ENCODE measurements at places on chromosomes 16 and 17. TPM values are rescaled to one million over a fixed set of nuclear protein-coding genes. Genes with fewer than 3 reads are reported as not detected.
A peak's percentile ranks its signal among the peaks of the same experiment; 100 is the strongest.

The SYNRG gene
- total RNA-seq: 23.7 TPM

The NATD1 gene
- 4.1 TPM for total RNA-seq

The KRT39 gene
- total RNA-seq: not detected

The NKD1 gene
- 0.14 TPM for total RNA-seq

The KLHL10 gene
- total RNA-seq: not detected

The PIRT gene
- total RNA-seq: not detected

DNA sequence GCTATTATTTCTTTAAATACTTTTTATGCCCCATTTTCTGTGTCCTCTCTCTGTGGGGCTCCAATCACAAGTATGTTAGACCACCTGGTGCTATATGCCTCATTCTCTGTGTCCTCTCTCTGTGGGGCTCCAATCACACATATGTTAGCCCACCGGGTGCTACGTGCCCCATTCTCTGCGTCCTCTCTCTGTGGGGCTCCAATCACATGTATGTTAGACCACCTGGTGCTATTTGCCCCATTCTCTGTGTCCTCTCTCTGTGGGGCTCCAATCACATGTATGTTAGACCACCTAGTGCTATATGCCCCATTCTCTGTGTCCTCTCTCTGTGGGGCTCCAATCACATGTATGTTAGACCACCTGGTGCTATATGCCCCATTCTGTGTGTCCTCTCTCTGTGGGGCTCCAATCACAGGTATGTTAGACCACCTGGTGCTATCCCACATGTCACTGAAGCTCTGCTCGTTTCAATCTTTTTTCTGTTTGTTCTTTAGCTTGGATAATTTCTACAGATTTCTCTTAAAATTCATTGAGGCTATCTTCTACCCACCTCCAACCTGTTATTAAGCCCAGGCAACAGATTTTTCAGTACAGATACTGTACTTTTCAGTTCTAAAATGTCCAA is 28.2 kb downstream of the LMF1 start:
- DNase-seq: no peak

DNA sequence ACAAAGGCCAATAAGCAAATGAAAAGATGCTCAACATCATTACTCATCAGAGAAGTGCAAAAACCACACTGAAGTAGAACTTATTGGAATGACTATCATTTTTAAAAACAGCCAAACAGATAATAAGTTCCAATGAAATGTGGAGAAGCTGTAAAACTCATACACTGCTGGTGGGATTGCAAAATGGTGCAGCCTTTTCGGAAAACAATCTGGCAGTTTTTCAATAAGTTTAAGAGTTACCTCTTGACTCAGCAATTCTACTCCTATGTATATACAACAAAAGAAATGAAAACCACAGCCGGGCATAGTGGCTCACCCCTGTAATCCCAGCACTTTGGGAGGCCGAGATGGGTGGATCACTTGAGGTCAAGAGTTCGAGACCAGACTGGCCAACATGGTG is 49.3 kb downstream of the AKAP10 start:
- DNase-seq: no peak

DNA sequence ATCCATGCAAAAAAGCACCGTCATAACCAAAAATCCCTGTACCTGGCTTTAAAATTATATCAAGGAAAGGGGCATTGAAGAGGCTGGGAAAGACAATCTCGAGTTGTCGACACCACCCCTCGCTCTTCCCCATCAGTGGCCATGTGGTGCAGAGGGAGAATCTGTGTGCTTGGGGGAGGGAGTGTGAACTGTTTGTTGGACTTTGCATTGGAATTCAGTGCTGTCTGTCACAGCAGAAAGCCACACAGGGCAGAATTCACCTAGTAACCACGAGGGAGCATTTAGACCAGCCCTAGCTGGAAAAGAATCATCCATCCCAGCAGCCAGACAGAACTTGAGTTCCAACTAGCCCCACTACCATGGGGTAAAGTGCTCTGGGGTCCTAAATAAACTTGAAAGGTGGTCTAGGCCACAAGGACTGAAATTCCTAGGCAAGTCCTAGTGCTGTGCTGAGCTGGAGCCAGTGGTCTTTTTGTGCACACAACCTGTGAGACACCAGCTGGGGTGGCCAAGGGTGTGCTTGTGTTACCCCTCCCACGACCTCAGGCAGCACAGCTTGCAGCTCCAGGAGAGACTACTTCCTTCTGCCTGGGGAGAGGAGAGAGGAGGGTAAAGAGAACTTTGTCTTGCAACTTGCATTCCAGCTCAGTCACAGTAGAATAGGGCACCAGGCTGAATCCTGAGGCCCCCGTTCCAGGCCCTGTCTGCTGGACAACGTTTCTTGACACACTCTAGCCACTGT is 11.5 kb upstream of the CEP112 start:
- DNase-seq: no peak

DNA sequence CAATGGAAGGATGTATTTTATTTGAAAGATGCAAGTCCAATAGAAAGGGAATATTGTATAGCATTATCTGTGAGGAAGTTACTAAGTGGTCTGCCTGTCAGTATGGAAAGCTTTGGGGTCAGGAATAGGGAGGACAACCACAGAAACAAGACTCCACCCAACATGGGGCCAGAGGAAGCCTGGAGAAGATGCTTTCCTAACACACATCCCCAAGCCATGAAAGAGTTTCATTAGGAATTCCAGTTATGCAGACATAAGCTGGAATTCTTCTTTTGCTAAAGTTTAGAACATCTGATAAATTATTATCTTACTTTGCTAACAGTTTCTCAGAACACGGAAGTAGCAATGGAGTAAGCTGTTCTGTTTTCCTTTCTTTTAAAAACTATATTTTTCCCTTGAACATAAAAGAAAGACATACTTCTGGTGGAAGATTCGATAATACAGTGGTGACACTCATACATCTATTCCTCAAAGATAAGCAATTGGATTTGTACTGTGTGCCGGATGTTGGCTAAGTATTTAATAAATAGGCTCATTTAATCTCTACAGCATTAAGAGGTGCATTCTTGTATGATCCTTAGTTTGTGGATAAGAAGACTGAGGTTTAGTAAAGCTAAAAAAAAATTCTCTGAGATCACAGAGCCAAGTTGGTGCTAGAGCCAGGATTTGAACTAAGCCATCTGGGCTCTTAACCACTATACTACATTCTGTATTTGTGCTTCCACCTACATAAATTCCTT is 51.0 kb upstream of the GAS7 start:
- DNase-seq: no peak

DNA sequence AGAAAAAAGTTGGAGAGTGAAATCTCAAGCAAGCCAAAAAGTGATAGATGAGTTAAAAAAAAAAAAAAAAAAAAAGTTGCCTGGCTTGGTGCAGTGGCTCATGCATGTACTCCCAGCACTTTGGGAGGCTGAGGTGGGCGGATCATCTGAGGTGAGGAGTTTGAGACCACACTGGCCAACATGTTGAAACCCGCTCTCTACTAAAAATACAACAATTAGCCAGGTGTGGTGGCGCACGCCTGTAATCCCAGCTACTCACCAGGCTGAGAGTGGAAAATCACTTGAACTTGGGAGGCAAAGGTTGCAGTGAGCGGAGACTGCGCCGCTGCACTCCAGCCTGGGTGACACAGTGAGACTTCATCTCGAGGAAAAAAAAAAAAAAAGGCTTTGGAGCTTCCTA is 668.8 kb downstream of the WWOX start:
- DNase-seq: no peak

- DNase-seq: no peak
These were observed 48.4 kb upstream of the DOC2B start for GRCh38 chr17:229709-230394.

GRCh38 chr17:40561871-40562611 is 3.2 kb downstream of the CCR7 start:
- peak; percentile 29 for DNase-seq

GRCh38 chr17:74202938-74203337 is 540 bp upstream of the RPL38 start:
- DNase-seq: no peak

DNA sequence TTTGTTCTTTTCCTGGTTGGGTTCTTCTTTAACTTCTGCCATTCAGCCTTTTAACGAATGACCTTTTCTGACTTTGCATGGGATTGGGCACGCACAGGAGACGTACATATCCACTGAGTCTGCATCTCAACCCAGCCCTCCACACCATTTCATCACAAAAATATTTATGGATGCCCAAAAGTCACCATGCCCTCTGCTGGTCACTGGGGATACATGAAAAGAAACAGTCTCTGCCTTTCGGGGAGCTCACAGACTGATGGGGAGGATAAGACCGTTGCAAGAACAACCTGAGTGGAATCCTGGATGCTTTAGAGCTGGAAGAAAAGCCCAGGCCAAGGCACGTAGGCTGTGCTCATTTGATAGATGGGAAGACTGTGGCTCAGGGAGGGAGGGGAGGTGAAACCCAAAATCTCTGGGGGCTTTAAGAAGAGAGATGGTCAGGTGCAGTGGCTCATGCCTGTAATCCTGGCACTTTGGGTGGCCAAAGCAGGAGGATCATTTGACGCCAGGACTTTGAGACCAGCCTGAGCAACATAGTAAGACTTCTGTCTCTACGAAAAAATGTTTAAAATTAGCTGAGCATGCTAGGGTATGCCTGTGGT is 7.9 kb upstream of the MT2A start:
- DNase-seq: peak; percentile 76

DNA sequence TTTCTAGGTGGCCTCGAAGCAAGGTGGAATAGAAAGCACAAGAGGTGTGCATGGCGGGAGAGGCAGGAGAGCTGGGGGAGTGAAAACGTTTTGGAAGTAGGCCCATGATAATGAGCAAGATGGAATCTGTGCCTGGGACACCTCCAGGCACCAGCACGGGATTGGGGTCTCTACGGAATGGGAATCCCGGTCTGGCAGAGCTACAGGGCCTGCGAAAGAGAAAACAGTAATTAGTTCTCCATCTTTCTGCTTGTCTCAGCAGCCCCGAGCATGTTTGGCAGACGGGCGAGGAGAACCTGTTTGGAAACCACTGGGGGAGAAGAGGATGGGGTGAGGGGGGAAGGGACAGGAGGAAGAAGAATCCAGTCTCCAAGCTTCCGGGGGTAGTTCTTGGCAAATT is 258.7 kb downstream of the SOX9 start:
- DNase-seq: no peak

- no peak for DNase-seq
These were observed 44.8 kb downstream of the BEAN1 start for GRCh38 chr16:66471716-66472393.

DNA sequence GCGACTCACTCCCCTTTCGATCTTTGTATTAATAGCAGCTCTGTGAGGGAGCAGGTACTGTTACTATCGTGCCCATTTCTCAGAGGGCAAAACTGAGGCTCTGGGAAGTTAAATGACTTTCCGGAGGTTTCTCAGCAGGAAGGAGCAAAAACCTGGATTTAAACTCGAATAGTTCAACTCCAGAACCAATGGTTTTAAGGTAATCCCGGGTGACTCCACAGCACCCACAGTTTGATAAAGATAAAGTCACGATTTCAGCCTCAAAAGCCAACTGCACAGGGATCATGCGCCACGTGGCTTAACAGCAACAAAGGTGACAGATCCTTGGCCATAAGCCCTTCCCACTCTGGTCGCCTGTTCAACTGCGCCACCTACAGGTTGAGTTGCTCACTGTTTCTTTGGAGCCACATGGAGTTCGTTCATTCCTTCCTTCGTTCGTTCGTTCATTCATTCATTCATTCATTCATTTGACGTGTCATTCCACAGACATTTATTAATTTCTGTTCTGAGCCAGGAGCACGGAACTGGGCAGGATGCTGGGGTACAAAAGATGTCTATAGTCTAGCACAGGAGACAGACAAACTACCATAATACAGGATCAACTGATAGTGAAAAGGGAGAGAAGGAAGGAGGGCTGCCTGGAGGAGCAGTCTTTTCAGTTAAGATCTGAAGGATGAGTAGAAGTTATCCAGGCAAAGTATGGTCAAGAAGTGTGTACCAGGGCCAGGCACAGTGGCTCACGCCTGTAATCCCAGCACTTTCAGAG is 134.8 kb downstream of the HS3ST2 start:
- DNase-seq: peak; percentile 84

DNA sequence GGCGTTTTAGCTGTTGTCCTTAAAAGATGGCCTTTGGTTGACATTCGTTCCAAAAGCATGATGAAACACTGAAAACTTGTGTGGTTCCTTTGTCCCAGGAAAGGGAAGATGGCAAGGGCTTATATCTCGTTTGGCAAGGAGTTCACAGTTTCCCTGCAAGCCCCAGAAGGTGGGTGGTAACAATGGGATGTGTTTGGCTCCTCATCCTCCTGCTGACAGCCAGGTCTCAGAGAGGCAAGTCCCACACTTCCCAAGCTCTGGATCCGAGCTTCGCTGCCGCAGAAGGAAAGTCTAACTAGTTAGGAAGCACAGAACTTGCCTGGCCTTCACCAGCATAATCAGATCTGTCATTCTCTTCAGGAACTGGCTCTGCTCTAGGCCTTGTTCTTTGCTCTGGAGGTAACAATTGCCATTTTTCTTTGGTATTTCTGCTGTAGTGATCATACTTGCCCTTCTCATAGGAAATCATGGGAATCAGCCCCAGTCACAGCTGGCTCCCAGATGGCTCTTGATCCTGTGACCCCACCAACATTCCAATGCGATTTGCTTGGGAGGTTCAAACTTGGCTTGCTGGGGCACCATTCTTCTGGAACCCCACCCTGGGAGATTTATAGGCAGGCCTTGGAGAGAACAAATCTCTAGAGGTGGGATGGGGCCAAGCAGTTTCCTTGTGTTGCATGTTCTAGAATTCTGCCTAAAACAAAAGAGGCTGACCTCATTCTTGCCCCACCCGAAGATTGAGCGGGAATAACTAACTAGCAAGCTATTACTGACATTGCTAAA is 17.9 kb downstream of the KPNA2 start:
- DNase-seq: peak; percentile 99

DNA sequence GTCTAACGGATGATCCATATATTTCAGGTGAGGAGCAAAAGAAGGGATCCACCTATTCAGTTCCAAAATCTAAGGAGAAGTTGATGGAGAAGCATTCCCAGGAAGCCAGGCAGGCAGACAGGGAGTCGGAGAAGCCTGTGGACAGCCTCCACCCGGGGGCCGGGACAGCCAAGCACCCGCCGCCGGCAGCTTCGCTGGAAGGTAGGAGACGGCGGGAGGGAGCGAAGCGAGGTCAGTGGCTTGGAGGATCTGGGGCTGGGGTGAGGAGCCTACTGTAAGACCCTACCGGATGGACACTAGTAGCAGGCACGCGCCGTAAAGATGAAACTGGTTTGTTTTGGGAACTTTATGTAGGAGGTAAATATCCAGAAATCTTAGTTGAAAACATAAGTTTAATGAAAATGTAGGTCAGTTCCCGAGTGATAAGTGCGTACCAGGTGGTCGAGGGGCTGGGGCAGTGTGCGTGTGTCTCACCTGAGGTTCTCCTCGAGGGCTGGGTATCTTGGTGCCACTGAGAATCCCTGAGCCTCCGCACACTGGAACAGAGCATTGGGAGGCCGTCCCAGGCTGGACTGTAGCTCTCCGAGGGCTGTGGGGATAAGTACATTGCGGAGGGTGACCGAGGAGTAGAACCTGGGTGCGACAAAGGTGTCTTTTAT is 714 bp downstream of the SPATA33 start:
- peak; percentile 33 for DNase-seq

Measured in dermis blood vessel endothelial cell (primary cell).